Thyroid gland (tissue), 4 donors: ENCODE measurements at places on chromosomes 1 and 21. TPM values are rescaled to one million over a fixed set of nuclear protein-coding genes. Genes with fewer than 3 reads are reported as not detected.
A peak's percentile ranks its signal among the peaks of the same experiment; 100 is the strongest.

- DNase-seq, result no peak
These were observed 3.0 kb downstream of the TSPAN2 start for GRCh38 chr1:115086176-115086830.

- DNase-seq, result no peak
These were observed 1029.0 kb upstream of the B3GALT2 start for GRCh38 chr1:194215448-194215847.

DNA sequence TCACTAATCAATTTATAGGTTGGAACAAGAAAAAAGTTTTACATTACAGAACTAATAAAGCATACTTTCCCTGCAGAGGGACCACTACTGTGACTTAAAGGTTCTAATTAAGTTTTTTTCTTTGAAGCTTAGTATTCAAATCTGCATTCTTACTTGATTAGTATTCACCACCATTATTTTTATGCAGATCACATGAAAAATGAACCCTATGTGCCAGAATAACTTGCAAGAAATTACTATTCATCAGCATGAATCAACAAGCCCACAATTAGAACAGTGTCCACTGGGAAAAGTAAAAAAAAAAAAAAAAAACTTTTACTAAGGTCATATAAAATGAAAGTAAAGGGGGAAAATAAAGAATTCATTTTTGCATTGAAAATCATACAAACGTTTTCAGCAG lies 90.8 kb downstream of the SMYD3 start:
- no peak for DNase-seq

SYCP1 gene
- 0.13 TPM for total RNA-seq

DENND2C gene
- total RNA-seq, result 3.8 TPM

DNA sequence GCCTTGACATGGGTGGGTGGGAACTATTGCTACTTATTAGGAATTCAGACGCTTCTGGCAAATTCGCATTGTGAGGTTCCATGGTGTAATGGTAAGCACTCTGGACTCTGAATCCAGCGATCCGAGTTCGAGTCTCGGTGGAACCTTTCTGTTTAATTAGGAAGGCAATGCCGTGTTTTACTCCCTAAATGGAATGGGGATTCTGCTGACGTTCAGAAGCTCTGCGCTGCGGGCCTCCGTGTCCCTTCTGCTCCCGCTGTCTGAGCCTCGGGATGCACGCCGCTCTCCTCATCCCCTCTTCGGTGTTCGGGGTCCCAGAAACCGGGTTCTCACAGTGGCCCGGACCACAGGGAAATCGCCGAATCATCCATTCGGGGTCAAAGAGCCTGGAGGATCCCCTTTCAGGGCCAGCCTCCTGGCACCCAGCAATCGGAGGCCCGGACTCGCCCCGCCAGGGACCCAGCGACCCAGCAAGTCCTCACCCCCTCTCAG lies 280.3 kb downstream of the FAM72C start:
- DNase-seq, result no peak

- DNase-seq, result no peak
These were observed 66.1 kb upstream of the PROX1 start for GRCh38 chr1:213921712-213922111.

DNA sequence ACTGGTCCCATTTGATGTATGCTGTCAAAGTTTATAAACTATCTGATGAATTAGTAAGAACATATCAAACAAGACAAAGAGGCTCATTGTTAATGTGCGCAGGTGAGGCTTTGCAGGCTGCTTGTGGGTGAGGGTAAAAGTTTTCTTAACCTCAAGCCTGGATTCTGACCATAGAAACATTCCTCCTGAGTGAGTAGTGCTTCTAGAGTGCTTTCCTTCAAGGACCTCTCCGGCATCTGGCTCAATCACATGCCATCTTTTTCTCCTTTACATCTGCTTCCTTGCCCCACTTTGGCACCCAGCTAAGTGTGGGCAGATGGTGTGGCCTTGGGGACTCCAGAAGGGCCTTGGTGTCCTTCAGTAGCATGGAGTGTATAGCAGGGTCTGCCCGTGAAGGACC lies 104.0 kb downstream of the ROR1 start:
- peak; percentile 12 for DNase-seq

OR2T35 gene
- total RNA-seq, result not detected

DNA sequence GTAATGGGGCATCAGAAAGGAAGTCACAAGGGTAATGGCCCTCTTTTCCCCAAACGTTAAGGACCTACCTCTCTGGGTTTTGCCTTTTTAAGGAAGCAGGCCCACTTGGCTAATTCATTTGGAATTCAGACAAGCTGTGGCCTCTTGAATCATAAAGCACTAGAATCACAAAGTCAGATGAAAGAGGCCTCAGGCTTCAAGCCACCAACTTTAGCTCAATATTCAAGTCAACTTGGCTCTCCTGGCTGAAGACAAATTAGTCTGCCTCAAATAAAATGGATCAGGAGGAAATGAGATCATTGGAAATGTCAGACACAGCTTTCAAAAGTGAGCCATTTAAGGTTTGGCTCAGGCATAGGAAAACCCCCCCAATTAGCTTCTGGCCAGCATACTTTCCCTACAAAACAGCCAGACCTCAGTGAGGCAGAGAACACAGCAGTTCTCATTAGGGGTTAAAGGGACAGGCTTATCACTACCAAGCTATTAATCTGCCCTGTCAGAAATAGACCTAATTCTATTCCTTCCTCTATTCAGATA lies 34.3 kb downstream of the SLC35D1 start:
- peak; percentile 33 for DNase-seq

DNA sequence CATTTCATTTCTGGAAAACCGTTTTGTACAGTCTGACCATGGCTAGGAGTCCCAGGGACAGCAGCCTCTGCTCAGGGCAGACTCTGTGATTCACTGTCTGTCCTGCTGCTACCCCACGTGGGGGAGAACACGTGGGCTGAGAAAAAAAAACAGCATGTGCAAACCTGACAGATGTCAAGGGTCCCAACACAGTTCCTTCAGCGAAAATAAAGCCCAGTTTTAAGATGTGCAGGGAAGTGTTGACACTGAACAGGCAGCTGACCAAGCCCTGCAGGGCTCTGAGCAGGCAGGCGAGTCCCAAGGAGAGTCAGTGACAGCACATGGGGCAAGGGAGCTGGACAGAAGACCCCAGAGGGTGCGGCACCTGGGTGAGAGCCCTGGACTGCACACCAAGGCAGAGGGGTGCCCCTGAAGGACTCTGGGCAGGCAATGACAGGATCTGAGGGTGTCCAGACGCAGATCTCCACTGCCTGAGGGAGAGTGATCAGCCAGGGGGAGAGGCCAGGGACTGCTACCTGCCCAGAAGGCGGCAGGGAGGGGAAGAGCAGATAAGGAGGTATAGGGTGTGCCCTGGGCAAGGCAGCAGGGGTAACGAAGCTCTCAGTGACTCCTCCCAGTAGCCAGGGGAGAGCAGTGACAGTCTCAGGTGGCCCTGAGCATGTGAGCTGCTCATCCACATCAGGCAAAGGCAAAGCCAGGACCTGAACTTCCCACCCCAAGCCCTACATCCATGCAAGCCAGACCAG lies 5.1 kb upstream of the SPATC1L start:
- no peak for DNase-seq

DNA sequence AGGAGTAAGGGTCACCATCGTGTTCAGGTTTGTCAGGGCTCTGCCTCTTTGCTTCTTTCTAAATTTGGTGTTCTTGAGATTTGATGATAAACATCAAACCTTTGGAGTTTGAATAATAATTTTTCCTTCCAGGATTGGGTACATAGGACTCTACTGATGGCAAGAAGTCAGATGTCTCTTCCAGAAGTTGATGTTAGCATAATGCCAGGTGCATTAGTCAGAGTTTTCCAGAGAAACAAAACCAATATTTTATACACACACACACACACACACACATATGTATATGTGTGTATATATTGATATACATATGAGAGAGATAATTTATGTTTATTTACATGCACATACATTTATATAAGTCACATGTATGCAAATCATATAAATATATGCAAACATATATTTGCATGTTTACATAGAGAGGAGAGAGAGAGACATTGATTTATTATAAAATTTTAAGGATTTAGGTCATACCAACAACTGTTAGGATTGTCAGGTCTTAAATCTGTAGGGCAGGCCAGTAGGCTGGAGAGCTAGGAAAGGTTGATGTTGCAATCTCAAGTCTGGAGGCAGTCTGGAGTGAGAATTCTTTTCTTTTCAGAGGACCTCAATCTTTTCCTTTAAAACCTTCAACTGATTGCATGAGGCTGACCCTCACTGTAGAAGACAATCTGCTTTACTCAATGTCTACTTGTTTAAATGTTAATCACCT lies 199.2 kb downstream of the HLX start:
- DNase-seq, result no peak

TMPRSS3 gene
- 5.0 TPM for total RNA-seq

DNA sequence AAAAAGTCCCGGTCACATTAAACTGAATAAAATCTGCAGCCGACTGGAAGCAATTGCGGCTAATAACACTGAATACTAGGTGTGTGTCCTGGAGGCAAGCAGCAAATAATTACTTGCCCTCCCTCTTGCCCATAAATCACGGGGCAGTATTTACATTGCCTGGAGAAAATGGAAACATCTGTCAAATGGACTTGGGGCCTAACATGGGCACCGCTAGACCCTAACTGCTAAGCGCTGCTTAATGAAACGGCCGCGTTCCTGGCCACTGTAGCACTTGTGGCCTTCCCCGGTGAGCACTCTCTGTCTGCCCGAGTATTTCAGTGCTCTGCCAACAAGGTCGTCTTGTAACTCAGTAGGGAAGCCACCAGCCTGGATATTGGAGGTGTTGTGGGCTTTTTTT lies 23.9 kb upstream of the KNCN start:
- DNase-seq, result no peak

PCSK9 gene
- total RNA-seq, result not detected

DNA sequence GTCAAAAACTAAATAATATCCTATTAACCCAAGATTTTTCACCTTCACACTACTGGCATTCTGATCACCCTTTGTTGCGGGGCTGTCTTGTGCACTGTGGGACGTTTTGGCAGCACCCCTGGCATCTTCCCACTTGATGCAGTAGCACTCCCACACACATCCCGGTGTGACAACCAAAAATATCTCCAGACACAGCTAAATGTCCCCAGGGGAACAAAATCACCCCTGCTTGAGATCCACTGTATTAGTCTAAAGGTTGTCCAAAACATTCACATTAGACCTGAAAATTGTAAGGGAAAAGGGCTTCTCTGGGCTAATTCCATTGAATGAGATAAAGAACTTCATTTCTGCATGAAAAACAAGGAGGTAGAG lies 37.8 kb downstream of the PLEKHO1 start:
- DNase-seq, result no peak

DPT gene
- total RNA-seq, result 57.0 TPM

LY9 gene
- total RNA-seq, result 2.1 TPM

KCNJ9 gene
- not detected for total RNA-seq

DNA sequence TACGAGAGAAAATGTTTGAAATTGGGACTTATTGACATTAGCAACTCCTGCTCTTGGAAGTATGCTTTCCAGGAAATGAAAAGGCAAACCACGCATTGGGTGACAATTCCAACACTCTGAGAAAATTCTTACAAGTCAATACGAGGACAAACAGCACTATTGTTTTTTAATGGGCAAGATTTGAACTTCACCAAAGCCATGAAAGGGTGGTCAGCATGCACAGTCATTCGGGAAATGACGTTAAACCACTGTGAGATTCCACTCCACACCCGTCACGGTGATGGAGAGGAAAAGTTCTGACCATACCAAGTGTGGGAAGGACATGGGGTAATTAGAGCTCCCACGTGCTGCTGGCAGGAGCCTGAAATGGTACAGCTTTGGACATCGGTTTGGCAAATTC lies 12.2 kb upstream of the PRXL2B start:
- DNase-seq, result no peak

UBE2U gene
- total RNA-seq, result not detected

AKR7A3 gene
- 1.9 TPM for total RNA-seq

DNA sequence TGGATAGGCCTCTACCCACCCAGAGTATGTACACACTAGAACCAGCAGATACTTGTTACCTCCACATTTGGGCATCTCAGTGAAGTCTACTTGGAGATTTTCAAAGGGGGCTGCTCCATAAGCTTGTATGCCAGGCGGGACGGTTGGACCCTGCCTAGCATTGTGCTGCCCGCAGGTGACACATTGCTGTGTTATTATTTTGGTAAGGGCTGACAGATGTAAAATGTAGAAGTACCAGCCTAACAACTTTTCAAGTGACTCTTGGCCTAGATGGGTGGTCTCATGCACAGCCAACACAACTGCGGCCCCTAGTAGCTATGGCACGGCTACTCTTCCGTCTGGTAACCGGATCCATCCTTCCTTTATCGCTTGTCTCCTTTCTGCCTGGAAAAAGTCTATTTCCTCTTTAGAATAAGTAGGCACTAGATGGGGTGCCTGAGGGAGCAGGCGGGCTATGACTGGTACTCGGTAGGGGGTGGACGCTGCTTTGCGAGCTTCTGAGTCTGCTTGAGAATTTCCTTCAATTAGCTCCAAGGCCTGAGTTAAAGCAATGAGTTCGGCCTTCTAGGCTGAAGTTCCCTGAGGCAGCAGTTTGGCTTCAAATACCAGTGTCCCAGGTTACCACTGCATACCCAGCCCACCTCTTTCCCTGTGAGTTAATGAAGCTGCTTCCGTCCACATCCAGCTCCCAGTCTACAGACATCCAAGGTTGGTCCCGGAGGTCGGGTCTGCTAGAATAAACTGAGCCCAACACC lies 405.3 kb downstream of the TGFB2 start:
- DNase-seq, result no peak

DNA sequence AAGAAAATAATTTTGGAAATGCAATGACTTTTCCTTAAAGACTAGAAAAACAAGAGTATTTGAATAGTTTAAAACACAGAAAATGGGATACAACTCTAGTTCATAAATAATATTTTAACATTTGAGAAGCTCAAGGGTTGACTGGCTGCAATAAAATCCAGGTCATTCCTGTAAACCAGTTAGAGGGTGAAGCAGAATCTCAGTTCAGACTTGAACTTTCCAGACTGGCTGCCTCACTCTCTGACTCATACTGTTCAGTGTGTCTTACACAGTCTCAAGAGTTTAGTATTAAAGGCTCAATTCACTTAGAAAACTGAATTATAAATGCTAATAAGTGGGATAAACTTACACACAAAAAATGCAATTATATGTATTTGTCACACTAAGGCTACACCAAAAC lies 89.9 kb downstream of the RAVER2 start:
- no peak for DNase-seq

RNF19B gene
- total RNA-seq, result 20.4 TPM

- no peak for DNase-seq
These were observed 11.9 kb downstream of the GBP5 start for GRCh38 chr1:89260566-89261255.

GRCh38 chr1:230138561-230139239 lies 71.7 kb downstream of the GALNT2 start:
- no peak for DNase-seq

- peak; percentile 54 for DNase-seq
These were observed 23.5 kb downstream of the IFI44 start for GRCh38 chr1:78673120-78673519.

- DNase-seq, result no peak
These were observed 16.0 kb downstream of the ZBTB17 start for GRCh38 chr1:15959827-15960446.
